ENCODE measurements at places on chromosomes 3 and 15.

DNA sequence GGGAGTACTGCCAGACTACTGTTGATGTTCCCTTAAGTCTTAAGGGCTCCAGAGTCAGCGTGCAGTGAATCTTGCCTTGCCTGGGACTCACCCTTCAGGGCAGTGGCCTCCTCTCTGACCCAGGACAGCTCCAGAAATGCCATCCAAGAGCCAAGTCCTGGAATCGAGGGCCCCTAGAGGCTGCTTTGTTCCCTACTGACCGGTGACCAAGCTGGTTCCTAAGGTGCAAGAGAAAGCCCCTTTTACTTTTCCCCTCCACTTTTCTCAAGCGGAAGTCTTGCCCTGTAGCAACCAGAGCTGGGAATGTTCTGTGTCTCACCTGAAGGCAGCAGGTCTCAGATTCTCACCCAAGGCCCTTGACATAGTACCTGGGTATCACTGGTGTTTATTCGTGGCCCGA is 238.0 kb downstream of the DOCK3 start:
- no peak for DNase-seq

DNA sequence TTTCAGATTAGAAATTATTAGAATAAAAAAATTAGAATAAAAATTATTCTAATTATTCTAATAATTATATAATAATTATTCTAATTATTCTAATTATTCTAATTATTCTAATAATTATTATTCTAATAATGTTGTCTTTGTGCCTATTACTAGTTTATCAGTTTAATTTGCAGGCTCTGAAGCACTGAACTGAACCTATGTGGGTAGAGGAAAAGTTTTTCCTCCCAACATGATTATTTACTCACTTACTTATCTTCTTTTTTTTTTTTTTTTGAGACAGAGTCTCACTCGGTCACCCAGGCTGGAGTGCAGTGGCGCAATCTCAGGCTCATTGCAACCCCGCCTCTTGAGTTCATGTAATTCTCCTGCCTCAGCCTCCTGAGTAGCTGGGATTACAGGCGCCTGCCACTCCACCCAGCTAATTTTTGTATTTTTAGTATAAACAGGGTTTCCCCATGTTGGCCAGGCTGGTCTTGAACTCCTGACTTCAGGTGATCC is 39.7 kb upstream of the C15orf39 start:
- DNase-seq, result no peak

GRCh38 chr15:93024716-93025624 is 64.0 kb downstream of the RGMA start:
- DNase-seq, result no peak

- no peak for DNase-seq
Observed at GRCh38 chr3:295166-295565, 98.6 kb downstream of the CHL1 start.

- no peak for DNase-seq
Observed at GRCh38 chr15:30670056-30670455, 44.1 kb downstream of the ARHGAP11B start.

- no peak for DNase-seq
Observed at GRCh38 chr3:58874248-58874741, 175.5 kb downstream of the CFAP20DC start.

- no peak for DNase-seq
Observed at GRCh38 chr15:53130943-53131342, 340.8 kb upstream of the ONECUT1 start.

DNA sequence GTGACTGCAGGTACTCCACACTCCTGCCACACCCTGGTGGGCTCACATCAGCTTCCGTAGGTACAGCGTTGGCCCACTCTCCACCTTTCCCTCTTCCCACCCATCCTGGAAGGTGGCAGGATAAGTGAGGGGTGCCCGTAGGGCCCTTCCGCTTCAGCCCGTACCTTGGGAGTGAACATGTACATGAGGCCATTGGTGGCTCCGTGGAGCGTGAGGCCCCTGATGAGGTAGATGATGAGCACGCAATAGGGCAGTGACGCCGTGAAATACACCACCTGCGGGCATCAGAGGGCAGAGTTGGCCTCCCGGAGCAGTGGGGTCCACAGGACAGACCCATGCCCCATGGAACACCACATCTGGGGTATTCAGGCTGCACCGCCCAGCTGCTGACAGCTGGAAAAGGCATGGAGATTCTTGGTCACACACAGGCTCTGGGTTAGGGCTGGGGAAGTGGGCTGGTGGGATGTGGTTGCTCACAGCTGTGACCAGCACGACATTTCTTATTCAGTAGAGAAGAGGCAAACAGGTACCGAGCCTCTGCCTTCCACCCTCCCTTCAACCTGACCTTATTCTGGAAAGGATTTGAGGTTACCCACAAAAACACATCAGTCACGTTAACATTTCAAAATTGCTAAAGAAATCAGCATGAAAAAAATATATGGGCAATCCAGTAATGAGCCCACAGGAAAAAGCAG is 23.8 kb downstream of the SLC6A20 start:
- no peak for DNase-seq

DNA sequence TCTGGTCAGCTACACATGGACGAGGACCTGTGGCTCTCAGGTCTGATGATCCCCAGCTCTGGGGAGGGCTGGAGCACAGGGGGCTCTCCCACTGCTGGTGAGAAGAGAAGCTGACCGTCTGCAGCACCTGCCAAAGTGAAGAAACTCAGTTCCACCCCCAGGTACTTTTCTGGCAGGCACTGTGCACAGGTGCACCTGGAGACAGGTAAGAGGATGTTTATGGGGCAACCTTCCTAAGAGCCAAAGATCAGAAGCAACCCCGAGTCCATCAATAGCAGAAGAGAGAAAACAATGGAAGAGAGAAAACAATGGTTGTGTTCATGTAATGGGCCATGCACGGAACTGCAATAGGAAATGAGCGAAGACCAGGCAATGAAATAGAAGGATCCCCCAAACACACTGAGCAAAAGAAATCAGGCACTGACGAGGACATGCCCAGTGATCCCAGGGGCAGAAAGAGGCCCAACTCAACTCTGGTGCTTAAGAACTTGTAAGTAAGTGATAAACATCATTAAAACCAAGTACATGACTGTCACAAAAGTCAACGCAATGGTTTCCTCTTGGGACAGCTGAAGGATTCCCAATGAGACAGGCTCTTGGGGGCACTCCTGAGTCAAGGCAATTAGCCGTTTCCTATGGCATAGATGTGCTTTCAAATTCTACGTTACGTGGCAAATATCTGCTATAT is 95.0 kb upstream of the ALDH1A3 start:
- no peak for DNase-seq

DNA sequence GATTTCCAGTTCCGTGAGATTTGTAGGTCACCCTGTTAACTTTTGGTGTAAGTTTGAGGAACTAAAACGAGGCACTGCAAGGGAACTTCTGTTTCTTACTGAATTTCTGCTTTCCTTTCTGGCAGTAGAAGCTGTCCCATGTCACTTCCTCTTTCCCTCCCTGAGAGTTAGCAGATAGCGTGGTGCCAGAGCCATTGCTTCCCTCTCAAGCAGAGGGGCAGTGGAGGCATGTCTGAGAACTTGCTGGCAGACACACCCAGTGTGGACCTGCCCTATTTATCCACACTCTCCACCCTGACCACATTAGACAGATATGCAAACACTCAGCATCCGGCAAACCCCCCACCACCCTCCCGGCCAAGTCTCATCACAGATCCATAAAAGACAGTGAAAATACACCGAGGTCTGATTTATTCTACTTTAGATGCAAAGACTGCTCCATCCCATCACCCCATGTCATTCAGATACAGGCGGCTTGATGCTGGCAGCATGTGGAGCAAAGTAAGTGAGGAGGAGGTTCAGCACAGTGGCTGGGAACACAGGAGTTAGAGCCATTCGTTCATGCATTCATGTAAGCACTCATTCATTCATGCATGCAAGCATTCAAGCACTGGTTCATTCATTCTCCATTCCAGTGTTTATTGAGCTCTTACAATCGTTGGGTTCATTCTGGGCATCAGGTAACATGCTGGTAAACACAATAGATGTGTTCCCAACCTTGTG is 324.7 kb downstream of the SHQ1 start:
- DNase-seq, result peak; percentile 96

GRCh38 chr3:112773864-112774263 is 72.8 kb downstream of the CD200R1L start:
- DNase-seq, result no peak

DNA sequence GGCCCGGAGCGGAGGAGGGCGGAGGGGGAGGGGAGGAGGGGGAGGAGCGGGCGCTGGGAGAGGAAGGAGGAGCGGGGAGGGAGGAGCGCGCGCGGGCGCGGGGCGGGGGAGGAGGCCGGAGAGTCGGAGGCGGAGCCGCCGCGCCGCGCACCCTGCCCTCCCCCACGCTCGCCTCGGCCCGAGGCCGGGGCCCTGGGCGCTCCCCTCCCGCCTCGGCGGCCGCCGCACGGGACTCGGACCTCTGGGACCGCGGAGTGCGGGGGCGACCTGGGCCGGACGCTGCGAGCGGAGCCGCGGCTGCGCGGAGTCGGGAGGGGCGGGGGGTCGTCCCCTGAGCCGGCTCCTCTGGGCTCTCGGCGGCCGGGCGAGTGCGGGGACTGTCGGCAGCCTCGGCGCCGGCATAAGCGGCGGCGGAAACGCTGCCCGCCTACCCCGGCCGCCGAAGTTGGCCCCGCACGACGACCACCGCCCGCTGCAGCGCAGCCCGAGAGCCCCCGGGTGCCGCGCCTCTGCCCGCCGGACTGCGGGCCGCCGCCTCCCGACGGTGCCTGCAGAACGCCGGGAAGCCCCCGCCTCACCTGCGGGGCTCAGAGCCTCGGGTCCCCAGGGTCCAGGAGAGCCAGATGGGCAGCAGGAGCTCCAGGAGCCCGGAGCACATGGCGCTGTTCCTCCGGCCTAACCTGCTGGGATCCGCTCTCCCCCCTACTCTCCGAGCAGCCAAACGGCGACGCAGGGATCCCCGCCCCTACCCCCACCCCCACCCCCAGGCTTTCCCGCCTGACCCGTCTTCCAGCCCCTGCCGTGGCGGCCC is 406 bp upstream of the GABRB3 start:
- no peak for DNase-seq

GRCh38 chr3:10344147-10344943 is 23.4 kb upstream of the SEC13 start:
- peak; percentile 37 for DNase-seq

- DNase-seq, result no peak
Observed at GRCh38 chr15:75786575-75786947, 56.7 kb upstream of the UBE2Q2 start.

- DNase-seq, result no peak
Observed at GRCh38 chr15:77099741-77100463, 29.0 kb upstream of the TSPAN3 start.

DNA sequence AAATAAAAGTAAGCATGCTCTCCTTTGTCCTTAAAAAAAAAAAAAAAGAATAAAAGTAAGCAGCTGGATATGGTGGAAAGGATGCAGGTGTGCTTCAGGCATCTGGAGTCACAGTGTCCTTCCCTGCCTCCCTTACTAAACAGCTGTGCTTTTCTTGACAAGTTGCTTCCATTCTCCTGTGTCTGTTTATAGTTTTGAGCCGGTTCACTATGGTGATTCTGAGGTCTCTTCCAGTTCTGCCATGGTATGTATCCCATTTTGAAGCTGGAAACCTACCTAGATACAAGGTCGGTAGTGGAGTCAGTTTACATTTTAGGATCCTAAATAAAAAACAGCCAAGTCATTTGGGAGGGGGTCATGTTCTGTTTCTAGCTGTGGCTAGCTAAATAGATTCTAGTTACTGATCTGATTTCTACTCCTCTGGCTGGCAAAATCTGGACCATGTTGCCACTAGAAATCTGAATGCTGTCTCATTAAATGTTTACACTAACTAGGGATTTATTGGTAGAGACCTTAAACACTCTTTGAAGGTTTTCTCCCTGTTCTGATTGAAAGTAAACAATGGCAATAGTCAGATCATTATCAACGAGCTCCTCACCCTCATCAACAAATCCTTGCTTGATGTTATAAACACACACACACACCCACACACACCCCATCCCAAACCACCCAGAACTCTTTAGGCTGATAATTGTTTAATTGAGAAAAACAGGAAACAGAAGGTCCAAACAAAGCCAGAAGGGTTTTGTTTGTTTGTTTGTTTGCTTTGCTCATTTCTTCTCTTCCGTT is 7.9 kb downstream of the TNFSF10 start:
- DNase-seq, result peak; percentile 18

DNA sequence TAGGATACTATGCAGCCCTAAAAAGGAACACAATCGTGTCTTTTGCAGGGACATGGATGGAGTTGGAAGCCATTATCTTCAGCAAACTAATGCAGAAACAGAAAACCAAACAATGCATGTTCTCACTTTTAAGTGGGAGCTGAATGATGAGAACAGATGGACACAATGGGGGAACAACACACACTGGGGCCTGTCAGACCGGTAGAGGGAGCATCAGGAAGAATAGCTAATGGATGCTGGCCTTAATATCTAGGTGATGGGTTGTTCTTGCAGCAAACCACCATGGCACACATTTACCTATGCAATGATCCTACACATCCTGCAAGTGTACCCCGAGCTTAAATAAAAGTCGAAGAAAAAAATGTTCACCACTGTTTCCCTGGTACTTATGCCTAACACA is 17.5 kb downstream of the SENP7 start:
- no peak for DNase-seq

DNA sequence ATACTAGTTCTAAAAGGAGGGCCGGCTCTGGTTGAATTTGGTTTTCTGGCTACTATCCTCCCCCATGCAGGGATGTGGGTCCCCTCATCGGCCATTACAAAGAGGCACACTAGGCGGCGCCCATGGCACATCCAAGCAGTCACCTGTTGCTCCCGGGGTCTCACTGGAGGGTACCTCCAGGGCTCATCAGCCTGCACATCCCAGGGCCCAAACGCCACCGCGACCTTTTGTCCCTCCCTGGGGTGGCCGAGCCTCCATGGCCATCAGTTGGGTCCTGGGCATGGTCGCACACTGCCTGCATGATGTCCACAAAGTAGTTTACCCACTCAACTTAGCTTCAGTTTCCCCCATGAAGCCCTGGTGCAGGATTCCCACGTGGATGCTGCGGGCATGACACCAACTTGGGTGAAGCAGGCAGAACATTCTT is 28.3 kb downstream of the IDH3A start:
- no peak for DNase-seq

Data from bone marrow (tissue), 2 donors.